ENCODE measurements at places on chromosomes 5 and 9. TPM values are rescaled to one million over a fixed set of nuclear protein-coding genes. Genes with fewer than 3 reads are reported as not detected.

EQTN gene
- total RNA-seq = not detected

FREM1 gene
- total RNA-seq = 2.8 TPM

SPINK4 gene
- total RNA-seq = not detected

STOM gene
- total RNA-seq = 642 TPM

MPDZ gene
- total RNA-seq = 41.6 TPM

ST8SIA4 gene
- total RNA-seq = 7.7 TPM

PAPPA gene
- 9.6 TPM for total RNA-seq

SLC1A1 gene
- total RNA-seq = 5.5 TPM

SLC4A9 gene
- not detected for total RNA-seq

SHOC1 gene
- not detected for total RNA-seq

PCDHB5 gene
- 1.1 TPM for total RNA-seq
